ENCODE measurements at places on chromosomes 11 and 22.
A peak's percentile ranks its signal among the peaks of the same experiment; 100 is the strongest.

GRCh38 chr11:34027516-34028408 lies 23.8 kb upstream of the CAPRIN1 start:
- DNase-seq: no peak

- DNase-seq: no peak
Observed at GRCh38 chr11:94183251-94183885, 54.7 kb downstream of the PANX1 start.

DNA sequence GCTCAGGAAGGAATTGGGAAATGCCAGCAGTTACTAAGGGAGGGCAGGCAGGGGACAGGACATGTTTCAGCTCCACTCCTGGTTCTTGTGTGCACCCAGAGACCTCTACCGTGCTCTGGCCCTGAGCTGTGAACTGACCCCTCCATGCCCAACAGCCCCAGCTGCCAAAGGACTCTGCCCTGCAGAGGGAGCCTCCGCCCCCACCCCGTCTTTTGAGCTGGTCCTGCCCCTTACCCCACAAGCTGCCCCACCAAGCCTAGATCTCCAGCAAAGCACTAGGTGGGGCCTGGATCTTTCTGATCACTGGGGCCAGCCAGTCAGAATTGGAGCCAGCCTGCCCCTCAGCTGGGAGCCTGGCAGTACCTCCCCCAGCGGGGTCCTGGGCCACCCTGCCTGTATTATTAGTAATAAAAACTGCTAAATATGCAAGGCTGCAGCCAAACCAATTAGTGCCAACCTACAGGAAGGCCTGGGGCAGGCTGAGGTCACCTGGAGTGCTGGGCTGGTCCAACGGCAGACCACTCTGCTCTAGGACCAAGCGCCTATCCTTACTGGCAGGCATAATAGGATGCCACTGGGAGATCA lies 23.9 kb upstream of the DRICH1 start:
- no peak for DNase-seq

DNA sequence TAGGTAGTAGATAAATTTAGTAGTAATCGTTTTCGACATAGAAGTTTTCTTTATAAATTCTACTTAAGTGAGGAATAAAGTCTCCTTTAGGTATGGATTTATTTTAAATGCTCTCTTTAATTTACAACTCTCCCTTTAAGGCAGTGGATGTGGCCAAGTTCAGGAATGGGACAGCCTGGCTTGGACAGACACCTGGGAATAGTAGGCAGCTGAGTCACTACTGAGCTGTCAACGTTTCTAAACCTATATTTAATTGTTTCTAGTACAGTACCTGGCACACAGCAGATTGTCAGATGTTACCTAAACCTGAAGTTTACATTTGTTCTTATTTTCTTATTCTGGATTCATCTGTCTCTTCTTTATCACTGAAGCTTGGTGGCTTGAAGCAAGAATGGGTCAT lies 85.1 kb downstream of the DEPDC5 start:
- no peak for DNase-seq

DNA sequence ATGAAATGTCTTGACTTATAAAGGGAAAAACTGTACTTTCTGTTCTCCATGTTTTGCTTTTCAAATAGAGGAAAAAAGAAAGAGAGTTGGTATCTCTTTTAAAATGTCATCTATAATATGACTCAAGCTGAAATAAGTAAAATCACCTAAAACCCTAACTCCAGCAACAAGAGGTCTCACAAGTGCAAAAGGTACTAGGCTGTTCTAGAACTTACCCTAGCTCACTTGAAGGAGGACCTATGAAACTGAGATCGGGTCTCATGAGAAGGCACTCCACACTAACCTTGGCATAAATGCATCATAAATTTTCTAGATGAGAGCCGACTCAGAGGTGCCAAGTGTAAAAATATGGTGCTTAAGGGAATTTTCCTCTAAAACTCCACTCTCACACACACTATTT lies 63.8 kb downstream of the PHF21A start:
- no peak for DNase-seq

- peak; percentile 85 for DNase-seq
Observed at GRCh38 chr22:41285441-41285819, 557 bp downstream of the RANGAP1 start.

Data from fibroblast of lung (primary cell).